ENCODE measurements at places on chromosomes 6 and 20.

- DNase-seq = no peak
These were observed 123.3 kb upstream of the DUSP22 start for GRCh38 chr6:168865-169455.

- DNase-seq = no peak
These were observed 71.1 kb downstream of the TMEM244 start for GRCh38 chr6:129789974-129790373.

- no peak for DNase-seq
These were observed 5.1 kb downstream of the BRPF3 start for GRCh38 chr6:36201612-36202011.

GRCh38 chr6:106244931-106245330, 80.6 kb downstream of the ATG5 start:
- DNase-seq = no peak

DNA sequence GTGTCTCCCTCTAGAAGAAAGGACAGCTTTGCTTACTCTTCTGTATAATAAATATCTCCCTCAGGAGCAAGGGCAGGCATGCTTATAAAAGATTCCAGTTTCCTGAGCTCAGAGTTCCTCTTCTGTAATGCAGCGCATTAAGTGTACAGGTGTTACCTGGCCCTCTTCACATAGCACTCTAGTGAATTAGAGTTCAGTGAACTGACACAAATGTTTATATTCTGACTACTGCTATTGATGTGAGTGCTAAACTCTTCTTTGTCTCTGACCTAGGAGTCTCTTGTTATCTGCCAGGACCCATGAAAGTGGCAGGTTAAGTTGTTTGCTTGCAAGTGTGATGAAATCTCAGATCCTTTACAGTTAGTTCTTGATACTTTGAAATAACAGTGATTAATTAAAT, 33.5 kb downstream of the CYB5R4 start:
- DNase-seq = peak; percentile 21

- DNase-seq = no peak
These were observed 192.0 kb upstream of the PDE10A start for GRCh38 chr6:165854863-165855593.

DNA sequence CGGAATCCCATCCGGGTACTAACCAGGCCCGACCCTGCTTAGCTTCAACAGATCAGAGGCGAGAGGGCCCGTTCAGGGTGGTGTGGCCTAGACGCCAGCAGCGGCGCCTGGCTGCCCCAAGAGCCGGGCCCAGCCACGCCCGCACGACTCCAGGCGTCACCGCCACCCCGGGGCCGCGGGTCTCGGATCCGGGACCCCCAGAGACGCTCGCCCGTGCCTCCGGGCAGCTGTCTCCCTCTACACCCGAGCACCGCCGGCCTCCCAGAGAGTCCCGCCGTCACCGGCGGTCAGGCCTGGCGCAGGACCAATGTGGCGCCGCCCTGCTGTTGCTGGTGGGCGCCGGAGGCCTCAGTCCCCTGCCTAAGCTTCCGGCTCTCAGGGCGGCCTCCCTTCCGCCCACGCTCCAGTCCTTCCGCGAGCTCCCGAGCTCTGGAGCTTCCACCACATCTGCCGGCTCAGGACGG, 441.2 kb upstream of the DEFB115 start:
- no peak for DNase-seq

- DNase-seq = no peak
These were observed 77.7 kb downstream of the LPA start for GRCh38 chr6:160586374-160586773.

- DNase-seq = no peak
These were observed 72.4 kb upstream of the SIRPA start for GRCh38 chr20:1822564-1823449.

DNA sequence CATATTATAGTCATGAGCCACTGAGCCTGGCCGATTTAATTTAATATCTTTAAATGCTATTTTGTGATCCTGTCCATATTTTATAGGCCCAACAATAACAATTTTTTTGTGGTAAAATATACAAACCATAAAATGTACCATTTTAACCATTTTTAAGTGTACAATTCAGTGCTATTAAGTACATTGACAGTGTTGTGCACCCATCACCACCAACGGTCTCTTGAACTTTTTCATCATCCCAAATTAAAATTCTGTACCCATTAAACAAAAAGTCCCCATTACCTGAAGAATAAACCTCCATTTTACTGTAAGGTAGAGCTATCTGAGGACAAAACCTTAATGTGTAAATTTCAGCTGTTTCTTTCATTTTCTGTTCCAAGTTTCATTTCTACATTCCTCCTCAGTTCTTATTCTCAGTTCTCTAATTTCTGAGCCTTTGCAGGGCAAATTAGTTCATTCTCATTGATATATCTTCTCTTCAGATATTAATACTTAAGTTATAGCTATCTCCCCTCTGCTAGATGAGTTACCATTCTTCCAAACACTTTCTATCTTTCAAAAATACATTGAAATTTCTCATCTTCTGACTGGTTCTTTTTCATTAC, 10.3 kb downstream of the MTO1 start:
- DNase-seq = no peak

DNA sequence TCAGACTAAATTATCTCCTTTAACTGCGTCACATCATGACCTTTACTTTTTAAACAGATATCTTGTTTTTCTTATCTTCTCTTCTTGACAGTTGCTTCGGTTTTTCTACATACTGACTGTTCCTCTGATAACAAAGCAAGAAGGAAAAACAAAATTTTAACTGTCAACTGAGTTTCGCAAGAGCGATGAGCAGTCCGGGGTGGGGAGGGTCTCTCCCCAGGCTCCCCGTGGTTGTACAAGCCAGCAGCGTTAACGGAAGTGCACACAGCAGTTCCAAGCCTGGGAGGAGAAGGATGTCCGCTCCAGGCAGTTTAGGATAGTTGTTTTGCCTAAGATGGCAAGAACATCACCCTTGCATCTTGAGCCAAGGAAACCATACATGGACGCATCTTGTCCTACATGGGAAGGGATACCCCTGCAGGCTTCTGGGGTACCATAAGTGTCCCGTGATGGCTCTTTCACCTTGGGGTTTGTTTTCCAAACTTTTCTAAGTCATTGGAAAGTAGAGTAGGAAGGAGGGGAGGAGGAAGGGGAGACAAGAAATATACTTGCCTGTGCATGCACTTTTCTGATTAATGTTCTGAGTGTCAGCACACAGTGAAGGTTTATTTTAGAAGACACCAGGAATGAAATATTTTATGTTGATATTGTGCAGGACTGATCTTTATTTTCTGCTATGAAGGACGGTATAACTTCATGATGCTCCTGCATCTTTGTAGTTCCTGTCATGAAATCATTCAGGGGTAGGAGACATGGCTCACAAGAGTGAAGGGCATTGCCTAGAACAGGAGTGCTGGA, 20.8 kb downstream of the SLC24A3 start:
- no peak for DNase-seq

DNA sequence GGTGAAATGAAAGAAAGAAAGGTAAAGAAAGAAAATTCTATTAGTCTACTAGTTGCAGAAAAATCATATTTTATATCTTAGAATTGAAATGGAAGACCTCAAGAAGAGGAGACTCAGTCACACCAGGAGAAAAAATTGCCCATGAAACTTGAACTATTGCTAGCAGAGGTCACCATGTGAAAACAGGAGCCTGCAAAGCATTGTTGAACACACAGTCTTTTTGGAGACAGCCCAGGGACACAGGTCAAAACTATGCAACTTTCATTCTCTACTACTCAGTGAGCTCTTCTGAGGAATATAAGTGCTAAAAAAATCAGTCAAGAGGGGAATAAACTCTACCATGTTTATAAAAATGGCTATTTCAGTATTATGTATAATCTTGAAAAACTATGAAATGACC, 89.8 kb upstream of the TENT5A start:
- DNase-seq = no peak

GRCh38 chr20:5831539-5832237, 81.5 kb downstream of the SHLD1 start:
- no peak for DNase-seq

GRCh38 chr20:47349365-47350180, 6.9 kb downstream of the ZMYND8 start:
- no peak for DNase-seq

GRCh38 chr6:36674942-36675341, 3.6 kb upstream of the CDKN1A start:
- no peak for DNase-seq

DNA sequence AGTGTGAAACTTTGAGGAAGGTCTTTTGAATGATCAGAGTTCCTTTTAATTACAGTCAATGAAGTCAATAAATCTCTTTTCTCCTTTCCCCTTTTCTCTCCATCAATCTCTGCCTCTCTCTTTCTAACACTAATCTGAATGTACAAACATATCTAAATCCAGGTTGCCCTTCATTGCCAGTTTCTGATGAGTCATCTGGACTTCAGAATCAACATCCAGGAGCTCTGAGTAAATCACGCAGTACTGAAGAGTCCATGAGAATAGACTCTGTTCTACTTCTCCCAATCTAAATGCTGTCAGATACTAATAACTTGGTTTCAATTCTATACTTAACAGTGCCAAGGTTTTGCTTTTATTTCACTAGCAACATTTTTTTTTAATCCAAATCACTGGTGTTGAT, 238.7 kb upstream of the THEMIS start:
- no peak for DNase-seq

DNA sequence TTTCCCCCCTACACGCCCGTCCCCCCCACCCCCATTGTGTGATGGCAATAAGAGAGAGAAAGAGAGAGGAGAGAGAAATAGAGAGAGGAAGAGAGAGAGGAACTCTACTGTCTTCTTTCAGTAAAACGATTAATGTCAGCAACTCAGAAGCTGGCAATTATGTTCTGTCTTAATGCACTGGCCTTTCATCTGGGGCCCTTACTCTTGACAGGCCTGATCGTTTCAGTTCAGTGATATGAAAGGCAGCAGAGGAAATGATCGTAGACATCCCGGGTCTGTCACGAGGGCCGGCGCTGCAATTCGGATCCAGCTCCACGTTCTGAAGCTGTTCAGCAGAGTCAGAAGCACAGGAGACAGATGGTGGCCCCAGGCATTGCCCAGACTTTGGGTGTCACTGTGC, 308.9 kb downstream of the ZNF217 start:
- no peak for DNase-seq

DNA sequence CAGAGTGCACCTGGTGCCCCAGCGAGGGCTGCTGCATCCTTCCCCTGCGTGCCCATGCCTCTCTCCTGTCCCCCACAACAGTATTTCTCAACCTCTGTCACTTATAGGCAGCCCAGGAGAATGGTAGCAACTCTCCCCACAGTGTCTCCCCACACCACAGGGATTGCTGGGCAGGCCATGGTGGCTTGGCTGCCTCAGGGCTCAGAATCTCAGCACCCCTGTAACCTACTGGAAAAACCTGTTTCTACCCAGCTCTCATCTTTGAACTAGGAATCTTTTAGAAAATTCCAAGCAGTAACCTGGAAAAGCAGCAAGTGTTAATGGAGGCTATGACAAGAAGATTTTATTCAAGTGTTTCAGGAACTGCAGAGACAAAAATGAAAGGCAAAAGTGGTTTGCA, 38.0 kb downstream of the CD164 start:
- no peak for DNase-seq

DNA sequence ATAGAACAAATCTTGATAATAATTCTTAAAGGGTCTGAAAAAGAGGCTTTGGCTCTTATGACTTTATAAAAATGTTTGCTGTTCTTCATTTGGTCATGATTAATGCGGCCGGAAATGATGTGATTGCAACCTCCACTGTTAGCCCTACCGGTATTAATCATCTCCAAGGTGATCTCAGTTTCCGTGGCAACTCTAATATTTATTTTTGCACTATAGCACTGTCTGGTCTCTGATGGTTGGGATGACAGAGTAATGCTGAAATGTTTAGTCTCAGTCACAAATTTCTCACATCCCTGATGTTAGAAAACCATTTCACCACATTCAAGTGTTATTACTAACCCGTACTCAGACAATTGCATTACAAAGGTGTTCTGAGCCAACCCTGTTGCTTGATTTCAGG, 87.4 kb downstream of the TMEM200A start:
- DNase-seq = no peak

GRCh38 chr6:38517005-38517404, 122.7 kb downstream of the BTBD9 start:
- no peak for DNase-seq

DNA sequence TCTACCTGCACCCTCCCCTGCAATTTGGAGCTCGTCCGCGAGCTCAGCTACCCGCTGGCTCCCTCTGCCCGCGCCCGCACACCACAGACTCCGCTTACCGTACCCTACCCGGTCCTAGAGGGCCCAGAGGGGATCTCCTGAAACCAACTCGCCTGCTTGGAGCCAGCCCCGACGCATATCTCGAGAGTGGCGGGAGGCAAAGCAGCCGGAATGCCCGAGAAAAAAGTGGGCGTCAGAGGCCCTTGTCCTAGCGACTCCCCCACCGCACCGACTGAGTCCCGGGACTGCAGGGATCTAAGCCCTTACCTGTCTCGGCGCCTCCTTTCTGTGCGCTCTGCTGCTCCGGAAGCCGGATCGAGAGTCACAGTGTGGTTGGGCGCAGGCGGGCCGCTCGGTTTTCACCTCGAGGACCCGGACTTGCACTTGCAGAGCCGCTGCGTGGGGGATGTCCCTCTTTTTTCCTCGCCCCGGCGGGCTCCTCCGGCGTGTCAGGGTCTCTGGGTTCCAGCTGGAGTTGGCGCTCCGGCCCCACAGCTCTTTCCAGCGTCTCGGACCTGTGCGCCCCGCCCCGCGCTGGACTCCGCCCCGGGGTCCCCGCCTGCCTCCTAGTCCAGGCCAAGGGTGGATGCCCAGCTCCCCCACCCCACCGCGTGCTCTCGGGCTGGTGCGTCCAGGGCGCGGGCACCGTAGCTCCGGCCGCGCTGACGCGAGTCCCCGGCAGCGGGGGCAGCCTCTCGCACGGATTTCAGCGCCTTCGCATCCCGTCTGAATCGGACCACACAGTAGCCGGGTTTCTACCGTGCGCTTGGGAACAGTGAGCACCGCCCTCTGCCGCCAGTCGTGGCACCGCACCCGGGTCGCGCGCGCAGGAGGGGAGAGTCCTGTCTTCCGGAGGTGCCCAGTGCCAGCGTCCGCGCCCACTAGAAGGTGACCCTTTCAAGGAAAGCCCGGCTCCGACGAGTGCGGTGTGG, at the start of gene PROKR2:
PROKR2 (minus strand) TSS at position 767 of the 971 bp plus-strand sequence. CDS start 2,585 bp downstream, outside the sequence.
- DNase-seq = peak; percentile 70

GRCh38 chr6:102732898-102733297, 1339.4 kb downstream of the GRIK2 start:
- no peak for DNase-seq

DNA sequence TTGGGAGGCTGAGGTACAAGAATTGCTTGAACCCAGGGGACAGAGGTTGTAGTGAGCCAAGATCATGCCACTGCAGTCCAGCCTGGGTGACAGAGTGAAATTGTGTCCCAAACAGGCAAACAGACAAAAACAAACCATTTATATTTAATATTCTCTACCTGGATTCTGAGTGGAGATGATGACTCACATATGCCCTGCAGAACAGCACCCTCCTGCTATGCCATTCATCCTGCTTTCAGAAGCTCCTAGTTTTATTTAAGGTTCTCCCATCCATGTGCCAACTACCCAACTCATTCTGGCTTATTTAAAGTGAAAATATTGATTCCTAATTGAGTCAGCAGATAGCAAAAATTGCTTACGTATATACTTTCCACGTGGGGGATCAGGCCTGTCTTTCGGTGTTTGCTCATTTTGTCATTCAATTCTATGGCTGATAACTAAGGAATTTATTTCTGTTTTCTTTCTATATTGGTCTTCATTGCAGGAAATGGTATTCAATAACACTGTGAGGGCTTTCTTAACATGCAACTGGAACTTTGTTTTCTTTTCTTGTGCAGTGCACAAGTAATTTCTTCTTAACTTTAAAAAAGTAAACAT, 459.1 kb upstream of the JAG1 start:
- no peak for DNase-seq

- no peak for DNase-seq
These were observed at the start of gene AFDN for GRCh38 chr6:167826896-167827582. Gene AFDN (plus strand): TSS chr6:167826911. CDS start chr6:167827133, 222 bp downstream.

GRCh38 chr6:35737413-35738211, 780 bp downstream of the ARMC12 start:
- DNase-seq = peak; percentile 58

Data from NCI-H510A (cell line).